Activated CD8-positive, alpha-beta memory T cell treated with anti-CD3 and anti-CD28 coated beads for 48 hours (primary cell): ENCODE measurements at places on chromosomes 1 and 21.

DNA sequence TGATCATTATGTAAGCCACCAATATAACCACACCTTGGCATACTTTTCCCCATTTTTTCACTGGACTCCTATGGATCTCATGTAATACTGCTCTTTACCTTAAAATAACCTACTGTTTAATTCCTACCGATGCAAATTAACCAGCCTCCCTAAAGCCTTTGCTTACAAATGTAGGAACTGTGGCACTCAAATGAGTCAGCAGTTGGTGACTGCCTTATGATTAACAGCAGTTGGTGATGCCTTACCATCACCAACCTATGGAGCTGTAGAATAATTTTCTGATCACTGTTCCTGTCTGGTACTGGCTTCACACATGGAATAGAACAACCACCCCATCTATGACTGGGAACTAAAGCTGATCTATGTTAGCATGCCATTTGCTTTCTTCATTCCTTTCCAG lies 7.8 kb upstream of the NUDT17 start:
- DNase-seq: no peak

DNA sequence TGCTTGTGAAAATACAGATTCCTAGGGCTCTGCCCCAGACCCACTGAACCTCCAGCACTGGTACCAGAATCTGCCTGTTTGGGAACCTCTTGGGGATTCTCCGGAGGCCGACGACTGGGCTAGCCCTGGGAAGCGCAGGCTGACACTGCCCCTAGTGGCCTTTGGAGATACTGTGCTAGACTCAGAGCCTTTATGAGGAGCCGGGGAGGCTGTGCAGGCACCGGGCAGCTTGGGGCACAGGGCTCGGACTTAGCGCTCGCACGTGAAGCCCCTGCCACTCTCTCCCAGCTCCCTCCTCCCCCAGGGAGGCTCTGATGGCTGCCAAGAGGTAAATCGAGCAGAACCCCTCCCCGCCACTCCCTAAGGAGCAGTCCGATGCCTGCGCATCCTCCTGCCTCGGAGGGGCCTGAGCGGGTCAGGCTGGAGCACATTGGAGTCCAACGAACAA lies 144.6 kb upstream of the TNR start:
- peak; percentile 9 for DNase-seq

DNA sequence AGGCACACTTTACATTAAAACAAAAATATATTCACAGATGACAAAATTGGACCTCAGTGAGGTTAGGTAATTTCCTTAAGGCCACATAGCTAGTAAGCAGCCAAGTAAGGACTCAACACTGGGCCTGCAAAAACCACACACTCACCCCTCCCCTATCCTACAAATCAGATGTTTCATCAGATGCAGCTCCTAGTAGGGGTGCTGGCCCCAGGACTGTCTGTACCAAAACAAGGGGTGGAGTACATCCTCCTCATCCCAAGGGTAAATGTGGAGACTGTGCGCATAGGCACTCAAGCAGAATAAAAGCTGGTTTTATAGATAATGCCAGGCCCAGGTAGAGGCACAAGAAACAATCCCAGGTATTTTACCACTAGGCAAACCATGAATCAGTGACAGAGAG lies 25.7 kb downstream of the URB1 start:
- no peak for DNase-seq

GRCh38 chr1:77543822-77544448 lies 138.5 kb downstream of the ZZZ3 start:
- DNase-seq: no peak

GRCh38 chr1:61873994-61874393 lies 131.7 kb downstream of the PATJ start:
- no peak for DNase-seq

DNA sequence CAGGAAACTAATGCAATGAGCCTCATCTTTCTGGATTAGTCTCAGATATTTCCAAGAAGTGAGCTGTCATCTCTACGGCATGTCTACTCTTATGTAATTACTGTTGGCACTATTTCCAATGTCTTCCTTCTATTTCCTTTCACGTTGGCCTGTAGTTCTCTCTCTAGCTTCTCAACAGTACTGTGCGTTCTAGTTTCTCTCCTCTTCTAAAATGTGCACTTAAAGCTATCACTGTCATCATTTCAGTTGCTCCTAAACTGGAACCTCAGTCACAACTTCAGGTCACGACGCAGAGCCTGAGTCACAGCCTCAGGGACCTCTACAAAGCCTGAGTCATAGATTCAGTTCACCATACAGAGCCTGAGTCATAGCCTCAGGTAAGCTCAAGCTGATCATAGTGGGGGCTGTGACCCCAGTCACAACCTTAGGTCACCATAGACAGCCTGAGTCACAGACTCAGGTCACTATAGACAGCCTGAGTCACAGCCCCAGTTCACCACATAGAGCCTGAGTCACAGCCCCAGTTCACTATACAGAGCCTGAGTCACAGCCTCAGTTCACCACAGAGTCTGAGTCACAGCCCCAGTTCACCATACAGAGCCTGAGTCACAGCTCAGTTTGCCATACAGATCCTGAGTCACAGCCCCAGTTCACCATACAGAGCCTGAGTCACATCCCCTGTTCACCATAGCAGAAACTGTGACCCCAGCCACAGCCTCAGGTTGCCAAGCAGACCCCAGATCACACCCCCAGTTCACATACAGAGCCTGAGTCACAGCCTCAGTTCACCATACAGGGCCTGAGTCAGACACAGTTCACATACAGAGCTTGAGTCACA lies 13.0 kb downstream of the WNT9A start:
- DNase-seq: peak; percentile 24

DNA sequence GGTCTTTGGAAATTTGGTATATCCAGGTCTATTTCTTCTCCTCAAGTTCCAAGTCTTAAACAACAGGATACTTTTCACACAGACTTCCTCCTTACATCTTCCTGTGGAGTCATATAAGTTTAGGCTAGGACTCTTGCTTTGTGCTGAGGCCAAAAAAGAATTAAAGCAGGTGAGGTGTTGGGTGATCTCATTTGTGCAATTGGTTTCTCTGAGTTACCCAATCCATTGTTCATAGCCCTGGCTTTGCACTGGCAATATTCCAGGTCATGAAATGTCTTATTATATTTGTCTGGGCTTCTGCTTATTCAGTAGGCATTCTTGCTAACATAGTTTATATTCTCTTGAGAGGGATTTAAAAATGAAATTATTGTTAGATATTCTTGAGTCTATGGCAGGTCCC lies 14.1 kb upstream of the KIAA0040 start:
- DNase-seq: no peak

DNA sequence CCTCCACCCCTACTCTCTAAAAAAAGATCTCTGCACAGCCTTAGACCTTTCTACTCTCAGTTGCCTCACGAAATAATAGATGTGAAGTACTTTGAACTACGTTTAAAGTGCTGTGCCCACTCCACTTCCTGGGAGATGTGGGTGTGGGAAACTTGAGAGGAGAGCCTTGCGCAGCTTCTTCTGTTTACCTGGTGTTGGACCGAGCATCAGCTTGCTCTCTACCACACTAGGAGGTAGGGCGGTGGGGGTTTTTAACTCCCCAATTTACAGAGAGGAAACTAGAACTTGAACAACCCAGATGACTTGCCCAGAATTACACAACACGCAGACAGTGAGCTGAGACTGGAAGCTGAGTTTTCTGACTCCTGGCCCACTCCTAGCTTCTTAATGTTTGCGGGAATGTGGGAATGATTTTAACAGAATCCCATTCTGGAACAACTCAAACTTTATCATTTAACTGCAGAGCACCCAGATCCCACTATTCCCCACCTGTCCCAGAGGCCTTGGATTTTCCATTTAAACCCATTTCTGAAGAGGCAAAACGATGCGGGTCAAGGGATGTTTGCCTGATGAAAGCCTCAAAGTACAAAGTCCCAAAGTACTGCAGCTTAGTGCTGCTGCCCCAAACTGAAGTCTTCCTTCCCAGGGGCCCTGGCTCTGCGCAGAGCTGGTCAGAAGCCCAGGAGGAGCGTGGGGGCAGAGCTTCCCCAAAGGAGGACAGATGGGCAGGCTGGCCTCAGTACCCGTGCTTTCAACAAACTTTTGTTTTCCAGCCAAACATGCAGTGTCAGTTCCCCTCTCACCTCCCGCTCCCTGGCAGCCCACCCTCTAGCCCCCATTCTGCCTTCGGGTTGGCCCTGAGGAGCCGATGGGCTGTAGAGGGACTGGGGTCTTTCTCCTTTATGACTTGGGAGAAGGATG lies 19.0 kb downstream of the BTG2 start:
- DNase-seq: no peak

DNA sequence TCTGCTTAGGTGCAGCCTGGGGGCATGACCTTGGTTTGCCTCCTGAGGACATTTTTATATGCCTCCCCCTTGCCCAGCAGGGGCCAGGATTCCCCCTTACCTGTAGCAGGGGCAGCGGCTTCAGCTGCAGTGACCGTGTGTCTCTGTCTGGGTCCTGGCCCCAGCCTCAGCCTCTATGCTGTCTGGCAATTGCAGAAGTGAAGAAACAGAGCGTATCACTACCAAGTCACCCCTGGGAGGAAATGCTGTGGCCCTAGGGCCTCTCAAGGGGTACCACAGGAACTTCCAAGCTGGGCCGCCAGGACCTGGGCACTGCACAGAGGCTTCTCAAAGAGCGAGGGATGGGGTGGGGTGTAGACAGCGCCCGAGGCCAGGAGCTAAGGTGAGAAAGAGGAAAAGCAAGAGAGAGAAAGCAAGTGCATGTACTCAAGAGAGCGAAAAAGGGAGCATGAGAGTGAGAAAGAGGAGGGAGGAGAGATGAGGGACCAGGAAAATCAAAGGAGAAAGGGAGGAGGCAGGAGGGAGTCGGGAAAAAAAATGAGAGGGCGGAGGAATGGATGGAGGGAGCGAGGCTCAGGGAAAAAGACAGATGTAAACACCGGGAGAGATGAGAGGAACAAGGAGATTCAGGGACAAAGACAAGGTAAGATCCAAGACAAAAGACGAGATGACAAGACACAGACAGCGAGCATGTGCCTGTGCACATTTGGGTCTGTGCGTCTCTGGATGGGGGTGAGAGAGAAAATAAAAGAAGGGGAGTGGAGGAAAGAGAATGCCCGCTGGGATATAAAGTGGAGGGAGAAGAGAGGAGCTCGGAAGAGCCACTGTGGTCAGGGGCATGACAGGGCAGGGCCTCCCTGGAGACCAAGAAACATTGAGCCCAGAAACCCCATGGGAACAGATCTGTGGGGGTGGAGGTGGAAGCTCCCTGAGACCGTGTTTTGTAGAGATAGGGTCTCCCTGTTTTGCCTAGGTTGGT lies at the start of gene PTAFR:
TSS of gene PTAFR (minus strand) at position 199 of the 979 bp plus-strand sequence. CDS start 25,669 bp downstream, outside the sequence.
- no peak for DNase-seq

GRCh38 chr1:212040629-212041412 lies 5.3 kb downstream of the DTL start:
- DNase-seq: no peak

GRCh38 chr1:21902026-21903012 lies 34.8 kb downstream of the HSPG2 start:
- no peak for DNase-seq

DNA sequence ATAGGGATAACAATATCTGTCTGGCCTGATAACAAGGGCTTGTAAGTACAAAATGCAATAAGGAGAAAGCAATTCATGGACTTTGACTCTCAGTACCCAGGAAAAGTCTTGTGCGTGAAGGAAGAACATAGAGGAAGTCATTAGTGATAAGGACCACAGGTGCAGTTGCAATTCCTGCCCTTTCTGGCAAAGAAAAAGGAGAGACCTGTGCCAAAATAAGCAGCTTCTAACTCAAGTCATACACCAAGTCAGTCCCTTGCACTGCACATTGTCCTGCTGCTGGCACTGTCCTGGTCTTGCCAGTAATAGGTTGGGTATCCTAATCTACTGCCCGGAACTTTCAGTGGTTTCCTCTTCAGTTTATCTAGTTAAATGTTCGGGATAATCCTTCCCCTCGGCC lies 14.8 kb upstream of the SOD1 start:
- no peak for DNase-seq

- no peak for DNase-seq
Observed at GRCh38 chr21:45578176-45578801, 36.0 kb upstream of the SLC19A1 start.

DNA sequence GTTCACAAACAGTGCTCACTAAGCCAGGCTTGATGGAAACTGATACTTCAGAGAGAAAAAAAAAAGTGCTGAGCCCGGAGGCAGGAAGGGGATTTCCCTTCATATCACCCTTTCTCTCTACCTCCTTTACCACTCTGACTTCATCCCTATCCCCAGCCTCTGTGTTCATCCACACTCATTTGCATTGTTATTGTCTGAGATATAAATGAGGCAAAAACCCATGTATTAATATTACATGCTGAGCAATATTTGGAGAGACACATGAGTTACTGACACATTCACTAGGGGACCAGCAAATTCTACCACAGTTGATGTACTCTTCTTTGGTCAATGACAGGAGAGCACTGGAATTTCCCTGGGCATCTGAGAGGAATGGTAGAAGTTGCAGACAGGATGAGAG lies 175.8 kb downstream of the TNFSF18 start:
- no peak for DNase-seq

DNA sequence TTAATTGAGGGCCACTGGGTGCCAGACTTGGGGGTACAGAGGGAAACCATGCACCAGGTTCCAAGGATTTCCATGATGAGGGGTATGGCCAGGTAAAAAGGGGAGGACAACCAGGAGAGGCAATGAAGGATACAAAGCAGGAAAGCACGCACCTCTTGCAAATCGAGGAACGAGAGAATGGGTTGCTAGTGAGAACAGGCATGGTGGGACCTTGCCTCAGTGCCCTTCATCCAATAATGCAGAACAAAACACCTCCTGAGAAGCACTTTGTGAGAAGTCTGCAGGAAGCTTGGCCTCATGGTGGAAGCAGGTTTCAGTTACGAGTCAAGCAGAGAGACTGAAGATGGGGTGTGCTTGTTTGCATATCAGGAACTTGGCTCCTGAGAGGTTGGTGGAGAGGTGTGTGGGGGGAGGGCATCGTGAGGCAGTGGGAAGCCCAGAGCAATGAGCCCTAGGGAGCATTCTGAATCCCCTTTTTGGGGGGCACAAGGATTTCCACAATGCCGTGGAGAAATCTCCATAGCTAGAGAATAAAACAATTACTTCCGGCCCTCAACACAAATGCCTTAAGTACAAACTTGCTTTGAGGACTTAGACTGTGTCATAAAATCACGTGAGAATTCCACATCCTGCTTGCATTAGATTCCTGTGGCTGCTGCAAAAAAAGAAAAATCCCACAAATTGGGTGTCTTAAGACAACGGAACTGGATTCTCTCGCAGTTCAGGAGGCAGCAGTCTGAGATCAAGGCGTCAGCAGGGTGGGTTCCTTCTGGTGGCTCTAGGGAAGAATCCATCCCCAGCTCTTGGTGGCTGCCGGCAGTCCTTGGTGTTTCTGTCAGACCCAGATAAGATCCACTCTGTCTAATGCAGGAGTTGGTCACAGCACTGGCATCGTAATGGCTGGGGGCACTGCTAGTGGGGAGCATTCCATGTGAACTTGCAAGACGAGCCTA lies 54.9 kb upstream of the BACE2 start:
- no peak for DNase-seq
